Mesenteric fat pad (tissue), 1 donor: ENCODE measurements at places on chromosomes 11 and 22. TPM values are rescaled to one million over a fixed set of nuclear protein-coding genes. Genes with fewer than 3 reads are reported as not detected.

The MYRF gene
- total RNA-seq, result 0.42 TPM

The HBE1 gene
- total RNA-seq, result not detected

The ALX4 gene
- total RNA-seq, result not detected

The SAA4 gene
- 4.1 TPM for total RNA-seq

The OLFML1 gene
- 6.7 TPM for total RNA-seq

The OR51E2 gene
- not detected for total RNA-seq

The ISX gene
- total RNA-seq, result not detected

The SLC22A8 gene
- total RNA-seq, result not detected

The HDHD5 gene
- total RNA-seq, result 28.4 TPM

The RTN4RL2 gene
- total RNA-seq, result 2.8 TPM

The OR6T1 gene
- total RNA-seq, result not detected

The MAJIN gene
- not detected for total RNA-seq

The TST gene
- total RNA-seq, result 58.5 TPM

GRCh38 chr22:26811647-26811992 lies 154.2 kb downstream of the MIAT start:
- DNase-seq, result no peak

GRCh38 chr22:22228921-22229320 lies 15.7 kb upstream of the VPREB1 start:
- no peak for DNase-seq

DNA sequence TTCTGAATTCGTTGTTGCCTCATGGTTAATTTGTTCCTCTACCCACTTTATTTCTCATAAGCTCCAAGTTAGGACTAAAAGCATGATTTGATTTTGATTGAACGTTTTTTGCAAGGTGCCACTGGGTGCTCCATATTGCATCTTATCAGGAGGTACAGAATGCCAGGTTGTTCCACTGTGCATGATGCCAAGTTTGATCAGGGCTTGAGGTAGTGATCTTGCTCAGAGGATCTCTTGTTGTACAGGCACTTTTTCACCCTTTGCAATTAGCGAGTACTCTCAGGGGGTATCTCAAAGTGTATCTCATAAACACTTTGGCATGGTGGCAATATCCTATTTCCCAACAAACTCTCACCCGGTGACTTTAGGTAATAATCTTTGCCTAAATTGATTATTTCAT lies 4.0 kb downstream of the GRAP2 start:
- DNase-seq, result no peak

DNA sequence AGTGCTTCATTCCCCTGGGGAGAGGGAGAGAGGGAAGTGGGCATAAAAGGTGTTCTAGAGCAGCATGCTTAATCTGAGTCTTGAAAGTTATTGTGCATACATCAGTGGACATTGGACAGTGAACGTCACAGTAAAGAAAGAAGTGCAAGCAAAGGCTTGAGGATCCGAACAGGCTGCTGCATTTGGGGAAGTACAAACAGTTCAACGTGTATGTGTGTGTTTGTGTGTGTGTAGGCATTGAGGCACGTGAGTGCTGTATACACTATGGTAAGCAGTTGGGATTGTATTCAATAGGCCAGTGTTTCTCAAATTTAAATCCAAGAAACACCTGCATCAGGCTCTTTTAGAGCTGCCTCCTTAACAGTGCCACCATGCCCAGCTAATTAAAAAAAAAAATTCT lies 10.4 kb upstream of the EIF3M start:
- no peak for DNase-seq

DNA sequence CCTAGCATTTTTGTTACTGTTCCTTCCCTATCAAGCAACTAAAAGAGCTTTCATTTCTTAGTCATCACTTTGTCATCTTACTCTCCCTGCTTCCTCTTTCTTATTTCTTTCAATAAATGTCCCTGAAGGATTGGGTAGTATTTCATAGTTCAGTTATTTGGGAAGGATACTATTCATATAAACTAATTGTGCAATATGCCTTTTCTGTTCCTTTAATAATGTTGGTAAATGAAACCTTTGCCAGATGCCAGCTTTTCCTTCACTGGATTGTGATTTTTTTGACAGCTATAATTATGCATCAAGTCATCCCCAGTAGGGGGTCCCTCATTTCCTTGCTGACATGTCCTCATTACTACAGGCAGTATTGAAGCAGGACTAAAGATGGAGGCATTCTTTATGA lies 101.7 kb downstream of the ATM start:
- DNase-seq, result no peak

- DNase-seq, result no peak
These were observed 5.7 kb upstream of the FBXO3 start for GRCh38 chr11:33779849-33780528.

DNA sequence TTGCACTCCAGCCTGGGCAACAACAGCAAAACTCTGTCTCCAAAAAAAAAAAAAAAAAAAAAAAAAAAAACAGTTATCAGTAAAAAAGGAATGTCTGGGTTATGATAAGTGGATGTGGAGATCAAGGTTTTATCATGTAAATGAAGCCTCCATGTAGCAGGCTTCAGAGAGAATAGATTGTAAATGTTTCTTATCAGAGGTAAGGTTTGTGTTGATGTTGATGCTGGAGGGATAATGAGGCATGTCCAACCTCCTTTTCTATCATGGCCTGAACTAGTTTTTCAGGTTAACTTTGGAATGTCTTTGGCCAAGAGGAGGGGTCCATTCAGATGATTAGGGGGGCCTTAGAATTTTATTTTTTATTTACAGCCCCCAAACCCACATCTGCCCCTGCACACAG lies 35.4 kb upstream of the TREH start:
- no peak for DNase-seq

DNA sequence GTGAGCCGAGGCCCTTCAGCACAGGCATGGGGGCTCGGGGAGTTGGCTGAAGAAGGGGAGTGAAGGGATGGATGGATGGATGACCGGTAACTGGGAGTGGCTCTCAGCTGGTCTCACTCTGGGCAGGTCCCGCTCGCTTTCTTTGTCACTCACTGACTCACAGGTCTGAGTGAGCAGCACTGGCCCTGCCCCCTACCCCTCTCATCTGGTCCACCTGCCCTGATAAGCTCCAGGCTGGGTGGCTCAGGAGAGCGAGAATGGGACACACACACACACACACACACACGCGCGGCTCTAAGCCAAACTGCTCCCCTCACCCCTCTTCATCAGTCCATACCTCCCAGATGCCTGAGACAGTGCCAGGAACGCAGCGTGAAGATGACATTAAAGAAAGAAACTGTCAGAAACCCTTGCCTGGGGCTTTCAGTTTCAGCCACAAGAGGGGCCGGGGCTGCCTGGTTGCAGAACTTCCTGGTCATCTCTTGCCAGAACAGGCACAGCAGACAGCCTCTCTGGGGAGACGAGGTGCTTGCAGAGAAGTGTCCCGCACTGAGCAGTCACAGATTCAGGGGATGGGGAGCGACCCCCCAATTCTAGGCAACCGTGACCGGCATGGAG lies 16.5 kb upstream of the SHISAL1 start:
- DNase-seq, result no peak

DNA sequence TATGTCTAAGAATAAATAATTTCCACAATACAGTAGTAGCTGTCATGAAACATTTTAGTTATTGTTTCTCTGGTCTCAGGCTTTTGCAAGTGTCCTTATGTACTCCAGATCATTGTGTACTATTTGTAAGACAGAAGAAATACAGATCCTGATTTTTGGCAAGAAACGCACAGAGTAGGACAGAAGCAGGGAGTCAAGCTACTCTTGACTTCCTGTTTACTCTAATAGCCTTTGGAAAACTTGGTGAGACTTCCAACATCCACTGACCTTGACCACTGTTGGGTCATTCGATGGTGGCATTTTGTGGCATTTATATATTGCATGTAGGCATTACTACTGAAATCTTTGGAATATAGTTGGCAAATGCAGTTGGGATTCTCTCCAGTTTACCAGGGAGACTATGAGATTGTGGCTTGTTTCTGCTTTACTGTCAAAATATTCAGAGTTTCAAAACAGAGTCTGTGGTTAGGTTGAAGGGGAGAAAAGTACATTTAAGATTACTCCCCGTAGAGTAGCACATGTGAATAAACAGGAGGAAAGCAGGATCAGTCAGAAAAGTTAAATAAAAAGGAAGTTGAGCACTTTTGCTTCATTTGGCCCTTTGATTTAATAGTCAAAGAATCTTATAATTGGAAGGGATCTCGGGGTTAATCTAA lies 726.1 kb upstream of the CCDC90B start:
- no peak for DNase-seq

DNA sequence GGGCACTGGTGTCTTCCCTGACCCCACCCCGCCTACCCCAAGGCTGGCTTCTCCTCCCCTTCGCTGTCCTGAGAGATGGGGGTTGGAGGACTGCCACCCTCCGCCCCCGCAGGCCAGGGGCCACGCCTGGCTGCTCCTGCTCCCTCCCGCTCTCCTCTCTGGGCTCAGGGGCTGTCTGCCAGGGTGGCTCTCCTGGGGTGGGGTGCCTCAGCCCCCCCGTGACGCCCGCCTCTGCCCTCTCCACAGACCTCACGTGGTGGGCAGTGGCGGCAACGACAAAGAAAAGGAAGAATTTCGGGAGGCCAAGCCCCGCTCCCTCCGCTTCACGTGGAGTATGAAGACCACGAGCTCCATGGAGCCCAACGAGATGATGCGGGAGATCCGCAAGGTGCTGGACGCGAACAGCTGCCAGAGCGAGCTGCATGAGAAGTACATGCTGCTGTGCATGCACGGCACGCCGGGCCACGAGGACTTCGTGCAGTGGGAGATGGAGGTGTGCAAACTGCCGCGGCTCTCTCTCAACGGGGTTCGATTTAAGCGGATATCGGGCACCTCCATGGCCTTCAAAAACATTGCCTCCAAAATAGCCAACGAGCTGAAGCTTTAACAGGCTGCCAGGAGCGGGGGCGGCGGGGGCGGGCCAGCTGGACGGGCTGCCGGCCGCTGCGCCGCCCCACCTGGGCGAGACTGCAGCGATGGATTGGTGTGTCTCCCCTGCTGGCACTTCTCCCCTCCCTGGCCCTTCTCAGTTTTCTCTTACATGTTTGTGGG lies 8.1 kb downstream of the RCOR2 start:
- no peak for DNase-seq

GRCh38 chr11:30579415-30580175 lies 6.6 kb downstream of the MPPED2 start:
- no peak for DNase-seq

DNA sequence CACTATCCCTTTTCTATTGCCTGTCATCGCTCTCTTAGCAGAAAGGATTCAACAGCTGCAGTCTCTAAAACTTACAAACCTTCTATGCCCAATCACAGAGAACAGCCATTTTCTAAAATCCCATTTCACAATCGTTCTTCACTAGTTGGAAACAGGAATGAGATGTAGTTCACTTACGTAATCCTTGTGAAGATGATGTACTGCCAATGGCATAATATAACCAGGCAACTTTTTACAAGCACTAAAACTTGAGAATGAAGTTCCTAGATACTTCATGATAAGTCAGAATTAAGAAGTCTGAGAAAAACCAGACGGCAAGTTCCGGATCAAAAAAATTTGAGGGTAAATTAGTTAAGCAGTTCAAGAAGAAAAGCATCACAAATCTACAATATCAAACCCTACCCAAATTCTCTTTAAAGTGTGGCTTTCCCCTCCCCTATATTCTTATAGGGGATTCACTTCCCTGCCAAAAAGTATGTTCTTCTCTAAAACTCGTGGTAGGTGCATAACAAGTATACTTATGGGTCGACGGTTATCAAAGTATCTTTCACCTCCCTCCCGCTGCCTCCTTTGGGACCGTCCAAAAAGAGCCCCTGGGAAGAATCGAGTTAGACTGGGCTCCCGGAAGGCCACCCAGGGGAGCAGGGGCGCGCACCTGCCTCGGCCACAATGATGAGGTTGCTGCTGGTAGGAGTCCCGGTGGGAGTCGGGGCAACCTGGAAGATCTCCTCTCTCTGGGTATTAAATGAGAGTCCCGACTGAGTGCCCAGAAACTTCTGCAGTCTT lies 666 bp downstream of the MSANTD4 start:
- DNase-seq, result no peak

- DNase-seq, result no peak
These were observed 65.3 kb downstream of the WNT11 start for GRCh38 chr11:76140912-76141574.

- DNase-seq, result no peak
These were observed 54.6 kb downstream of the MCM5 start for GRCh38 chr22:35454416-35455054.

DNA sequence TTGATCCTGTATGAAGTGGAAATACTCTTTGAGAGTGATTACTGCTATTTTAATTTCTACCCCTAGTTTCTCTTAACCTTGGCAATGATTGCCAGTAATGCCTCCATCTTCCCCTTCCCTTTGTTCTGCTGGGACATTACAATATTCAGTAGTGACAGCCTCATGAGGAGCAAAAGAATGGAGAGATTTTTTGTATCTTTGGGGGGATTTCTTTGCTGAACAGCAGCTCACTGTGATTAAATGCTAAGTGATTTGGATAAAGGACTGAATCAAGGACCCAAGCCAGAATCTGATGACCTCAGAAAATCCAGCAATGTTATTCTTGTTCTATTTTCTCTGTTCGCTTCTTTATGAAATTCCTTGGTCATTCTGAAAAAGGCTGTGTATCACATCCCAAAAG lies 7.0 kb upstream of the SLC1A2 start:
- no peak for DNase-seq

- no peak for DNase-seq
These were observed 19.4 kb downstream of the APLP2 start for GRCh38 chr11:130088919-130089673.

DNA sequence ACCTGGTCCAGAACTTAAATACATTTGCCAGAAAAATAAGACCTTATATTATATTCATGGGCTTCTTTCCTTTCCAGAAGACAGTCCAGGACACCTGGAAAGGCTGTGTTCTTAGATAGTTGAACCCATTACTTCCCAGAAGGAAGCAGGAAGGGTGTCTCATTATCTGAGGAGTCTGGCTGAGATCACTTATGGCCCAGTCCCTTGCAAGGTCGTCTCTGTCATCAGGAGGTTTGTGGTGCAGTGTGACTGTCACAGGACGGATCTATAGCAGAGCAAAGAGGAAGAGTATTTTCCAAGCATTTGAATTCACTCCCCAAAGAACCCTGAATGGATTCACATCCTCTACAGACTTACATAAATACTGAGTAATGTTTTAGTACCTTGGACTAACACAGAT lies 270.7 kb upstream of the MTNR1B start:
- DNase-seq, result no peak

- no peak for DNase-seq
These were observed 39.0 kb downstream of the ADAMTS8 start for GRCh38 chr11:130389335-130389935.

DNA sequence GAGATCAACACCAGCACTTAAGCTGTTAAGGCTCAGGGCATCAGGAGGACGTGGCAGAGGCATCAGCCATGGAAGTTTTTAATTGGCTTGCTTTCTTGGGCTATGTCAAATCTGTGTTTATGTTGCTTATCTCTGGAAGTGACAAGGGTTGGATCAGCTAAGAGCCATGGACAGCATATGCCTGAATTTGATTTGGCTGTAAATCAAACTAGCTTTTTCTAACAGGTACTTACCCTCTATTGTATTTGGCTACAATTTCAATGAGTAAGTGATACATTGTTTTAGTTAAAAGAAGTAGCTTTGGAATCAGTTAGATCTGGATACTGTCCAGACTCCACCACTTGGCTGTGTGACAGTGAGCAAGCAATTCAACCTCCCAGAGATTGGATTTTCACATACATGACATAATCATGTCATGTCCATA lies 936.6 kb downstream of the OPCML start:
- DNase-seq, result no peak

GRCh38 chr11:105923252-105923651 lies 98.8 kb downstream of the MSANTD4 start:
- no peak for DNase-seq

GRCh38 chr22:48425641-48426040 lies 1402.0 kb downstream of the BRD1 start:
- no peak for DNase-seq

GRCh38 chr11:29482510-29482909 lies 534.3 kb downstream of the KCNA4 start:
- no peak for DNase-seq
